ENCODE measurements at places on chromosomes 2 and 18.
A peak's percentile ranks its signal among the peaks of the same experiment; 100 is the strongest.

DNA sequence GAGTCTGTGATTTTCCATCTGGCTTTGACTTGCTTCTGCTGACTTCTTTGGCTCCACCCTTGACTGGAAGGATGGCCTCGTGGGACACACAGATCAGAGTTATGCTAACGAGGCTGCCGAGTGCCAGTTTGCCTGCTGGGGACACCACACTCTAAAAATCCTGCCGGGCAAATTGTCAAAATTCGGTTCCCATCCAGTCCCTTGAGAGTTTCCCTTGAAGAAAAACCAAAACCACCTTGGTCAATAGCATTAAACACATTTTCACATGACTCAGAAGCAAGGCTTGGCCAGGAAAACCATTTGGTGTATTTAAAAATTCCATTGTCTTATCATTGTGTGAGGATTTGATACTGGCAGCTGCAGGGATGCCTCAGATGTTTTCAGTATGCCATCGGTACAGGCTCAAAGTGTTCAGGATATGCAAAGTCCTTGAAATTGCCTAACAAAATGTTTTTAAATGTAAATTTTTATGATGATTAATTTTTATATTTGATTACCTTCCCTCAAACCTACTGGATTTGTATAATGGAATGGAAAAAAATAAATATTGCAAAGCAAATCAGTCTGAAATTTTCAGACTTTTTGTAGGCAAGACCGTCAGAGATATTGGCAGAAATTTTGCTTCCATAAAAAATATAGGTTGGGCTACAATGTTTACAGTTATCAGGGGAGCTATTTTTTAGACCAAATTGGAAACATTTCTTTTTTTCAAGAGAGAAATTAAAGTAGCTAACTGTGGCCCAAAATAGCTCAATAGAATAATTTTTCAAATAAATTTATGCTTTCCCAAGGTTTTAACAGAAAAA is 41.6 kb downstream of the KCNE4 start:
- DNase-seq: no peak

DNA sequence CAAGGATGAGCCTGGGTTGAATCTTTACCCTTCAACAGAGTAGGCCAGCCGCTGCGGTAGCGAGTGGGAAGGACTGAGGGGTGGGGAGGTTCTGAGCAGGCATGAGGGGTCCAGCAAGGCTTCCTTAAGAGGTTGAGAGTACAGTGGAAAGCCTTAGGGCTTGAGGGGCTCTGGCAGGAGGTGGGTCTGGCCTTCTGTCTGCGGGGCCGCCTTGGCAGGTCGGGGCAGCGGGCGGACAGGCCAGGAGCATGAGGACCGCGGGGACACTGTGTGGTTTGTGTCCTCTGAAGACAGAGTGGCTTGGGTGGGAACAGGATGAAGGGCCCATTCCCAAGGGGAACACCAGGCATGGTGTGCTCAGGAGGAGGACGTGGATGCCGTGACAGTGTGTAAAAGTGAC is 250.3 kb downstream of the AGAP1 start:
- no peak for DNase-seq

DNA sequence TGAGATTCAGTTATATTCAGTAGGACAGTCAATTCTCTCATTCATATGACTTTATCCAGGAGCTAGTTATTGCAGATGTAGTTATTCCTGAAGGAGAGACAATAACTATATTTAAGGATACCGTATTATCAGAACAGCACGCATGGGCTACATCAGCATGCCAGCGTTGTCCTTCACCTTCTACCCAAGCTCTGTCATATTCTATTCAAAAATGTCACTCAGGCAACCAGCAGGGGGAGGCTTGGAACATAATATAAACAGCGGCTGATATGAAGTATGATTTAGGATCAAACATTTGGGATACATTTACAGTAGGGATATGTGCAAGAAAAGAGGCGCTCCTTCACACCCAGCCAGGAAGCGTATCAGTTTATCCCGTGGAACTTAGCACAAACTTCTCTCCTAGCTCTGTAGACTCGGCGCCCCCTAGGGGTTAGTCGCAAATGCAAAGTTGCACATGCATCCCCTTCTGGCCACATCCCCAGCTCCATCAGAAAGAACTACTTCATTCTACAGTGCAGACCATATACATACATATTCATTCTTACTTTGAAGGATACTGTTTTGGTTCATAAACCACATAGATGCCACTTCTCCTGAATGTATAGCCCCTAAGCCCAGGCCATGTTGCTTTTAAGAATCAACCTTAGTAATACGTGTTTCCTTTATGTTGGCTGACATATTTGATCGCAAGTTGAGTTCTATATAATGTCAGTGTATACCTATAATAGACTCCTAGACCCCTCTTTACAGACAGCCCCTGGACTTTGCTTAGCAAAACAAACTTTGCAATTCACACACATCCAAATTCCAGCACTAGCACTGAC is 759.4 kb downstream of the ADCYAP1 start:
- peak; percentile 22 for DNase-seq

DNA sequence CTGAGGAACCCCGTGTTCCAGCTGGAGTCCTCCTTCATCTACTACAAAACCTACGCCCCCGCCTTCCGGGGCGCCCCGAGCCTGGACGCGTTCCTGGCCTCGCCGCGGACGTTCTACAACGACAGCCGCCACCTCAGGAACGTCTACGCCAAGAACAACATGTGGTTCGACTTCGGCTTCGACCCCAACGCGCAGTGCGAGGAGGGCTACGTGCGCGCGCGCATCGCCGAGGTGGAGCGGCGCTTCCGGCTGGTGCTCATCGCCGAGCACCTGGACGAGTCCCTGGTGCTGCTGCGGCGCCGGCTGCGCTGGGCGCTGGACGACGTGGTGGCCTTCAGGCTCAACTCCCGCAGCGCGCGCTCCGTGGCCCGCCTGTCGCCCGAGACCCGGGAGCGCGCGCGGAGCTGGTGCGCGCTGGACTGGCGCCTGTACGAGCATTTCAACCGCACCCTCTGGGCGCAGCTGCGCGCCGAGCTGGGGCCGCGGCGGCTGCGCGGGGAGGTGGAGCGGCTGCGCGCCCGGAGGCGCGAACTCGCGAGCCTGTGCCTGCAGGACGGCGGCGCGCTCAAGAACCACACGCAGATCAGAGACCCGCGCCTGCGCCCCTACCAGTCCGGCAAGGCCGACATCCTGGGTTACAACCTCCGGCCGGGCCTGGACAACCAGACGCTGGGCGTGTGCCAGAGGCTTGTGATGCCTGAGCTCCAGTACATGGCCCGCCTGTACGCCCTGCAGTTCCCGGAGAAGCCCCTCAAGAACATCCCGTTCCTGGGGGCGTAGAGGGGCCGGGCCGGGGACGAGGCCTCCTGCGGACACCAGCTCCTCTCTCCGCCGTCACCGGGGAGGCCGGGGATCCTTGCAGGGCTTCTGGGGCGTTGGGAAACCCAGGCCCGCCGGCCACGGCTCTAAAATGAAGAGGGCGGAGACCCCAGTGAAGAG is 5.3 kb upstream of the NEU4 start:
- DNase-seq: peak; percentile 63

GRCh38 chr2:864501-865106 is 86.0 kb upstream of the SNTG2 start:
- no peak for DNase-seq

DNA sequence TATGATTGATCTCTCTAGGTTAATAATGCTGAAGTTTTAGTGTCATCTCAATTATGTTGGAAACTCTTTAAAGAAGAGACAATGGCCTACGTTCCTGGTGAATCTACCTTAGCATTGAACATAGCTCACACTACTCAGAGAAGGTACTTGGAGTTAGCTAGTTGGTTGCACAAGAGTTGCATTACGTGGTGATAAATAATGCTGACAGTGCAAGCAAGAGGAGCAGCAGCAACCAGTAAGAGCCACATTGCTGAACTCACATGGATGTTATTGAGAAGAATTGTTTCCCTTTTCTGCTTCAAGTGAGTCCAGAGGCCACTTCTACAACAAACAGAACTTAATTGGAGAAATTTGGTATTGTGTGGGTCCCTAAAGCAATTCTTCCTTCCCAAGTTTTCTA is 737.1 kb downstream of the TDRD15 start:
- DNase-seq: no peak

DNA sequence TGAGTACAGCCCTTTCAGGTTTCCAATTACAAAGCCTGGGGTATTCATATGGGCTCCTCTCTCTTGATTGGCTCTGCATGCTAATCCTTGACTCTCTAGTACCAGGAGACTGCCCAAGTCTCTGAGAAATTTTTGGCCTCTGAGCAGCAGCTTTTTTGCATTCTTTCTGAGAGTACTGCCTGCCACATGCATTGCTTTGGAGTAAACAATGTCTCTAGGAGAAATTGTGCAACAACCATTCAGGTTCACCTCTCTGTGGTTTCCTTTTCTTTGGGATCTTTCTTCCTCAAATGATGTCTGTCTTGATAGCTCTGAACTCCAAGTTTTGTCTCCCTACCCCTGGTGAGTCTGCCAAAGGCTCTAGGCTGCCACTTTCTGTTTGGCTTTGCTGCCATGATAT is 115.8 kb upstream of the SETBP1 start:
- DNase-seq: no peak

GRCh38 chr2:110211938-110212858 is at the start of gene MTLN:
TSS of gene MTLN (minus strand) at chr2:110212547. CDS start at chr2:110212525, 22 bp downstream.
- DNase-seq: peak; percentile 81

DNA sequence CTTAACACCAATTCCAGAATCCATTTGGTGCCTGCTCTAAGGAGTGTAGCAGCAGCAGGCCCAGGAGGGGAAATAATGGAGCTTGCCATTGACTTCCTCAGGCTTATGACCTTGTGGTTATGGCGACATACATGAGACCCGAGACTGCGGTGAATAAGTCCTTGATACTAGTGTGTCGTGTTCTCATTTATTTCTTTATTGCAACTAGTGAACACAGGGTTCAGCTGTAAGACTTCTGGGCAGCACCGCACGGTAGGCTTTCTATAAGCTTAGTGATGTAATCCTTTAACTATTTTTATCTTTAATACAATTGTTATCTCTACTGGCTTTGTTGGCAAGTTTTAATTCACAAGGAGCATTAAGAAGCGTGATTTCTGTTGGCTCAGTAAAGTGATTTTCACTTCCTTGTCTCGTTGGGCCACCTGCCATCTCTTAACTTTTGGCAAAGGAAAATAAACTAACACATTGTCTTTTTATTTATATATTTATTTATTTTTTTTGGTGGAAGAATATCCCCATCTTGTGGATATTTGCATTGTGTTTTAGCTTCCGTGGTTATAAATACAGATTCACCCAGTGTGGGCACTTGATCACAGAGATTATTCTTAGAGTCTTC is 139.8 kb downstream of the LTBP1 start:
- DNase-seq: no peak

GRCh38 chr2:108304975-108305374 is 16.3 kb downstream of the SULT1C2 start:
- no peak for DNase-seq

GRCh38 chr2:236607471-236608187 is 38.0 kb downstream of the ACKR3 start:
- peak; percentile 37 for DNase-seq

DNA sequence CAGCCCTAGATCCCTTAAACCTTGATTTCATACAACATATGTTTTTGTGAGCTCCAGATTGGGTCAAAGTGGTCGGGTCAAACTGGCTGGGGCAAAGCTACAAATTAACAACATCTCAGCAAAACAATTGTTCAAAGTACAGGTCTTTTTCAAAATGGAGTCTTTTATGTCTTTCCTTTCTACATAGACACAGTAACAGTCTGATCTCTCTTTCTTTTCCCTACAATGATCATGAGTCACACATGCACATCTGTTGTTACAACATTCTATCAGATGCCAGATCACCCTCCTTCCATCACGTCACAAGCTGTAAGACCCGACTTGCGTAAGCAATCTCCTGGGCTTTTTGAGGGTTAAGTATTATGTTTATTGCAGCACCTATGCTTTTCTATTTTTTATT is 55.1 kb downstream of the RHOB start:
- DNase-seq: no peak

DNA sequence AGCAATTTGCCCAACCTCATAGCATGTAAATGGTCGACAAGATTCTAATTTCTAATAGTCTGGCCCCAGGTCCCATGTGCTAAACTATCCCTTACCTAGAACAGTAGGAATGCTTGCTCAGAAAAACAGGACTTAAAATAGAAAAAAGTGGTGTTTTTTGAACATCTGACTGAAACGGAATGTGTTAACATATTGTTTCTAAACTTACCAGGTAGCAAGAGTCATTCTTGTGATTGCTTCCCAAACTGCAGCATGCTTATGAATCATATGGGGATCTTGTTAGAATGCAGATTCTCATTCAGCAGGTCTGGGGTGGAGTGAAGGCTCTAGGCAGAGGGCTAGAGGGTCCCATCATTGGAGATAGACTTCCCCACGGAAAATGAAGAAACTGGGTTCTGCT is 5.8 kb upstream of the SLC20A1 start:
- no peak for DNase-seq

DNA sequence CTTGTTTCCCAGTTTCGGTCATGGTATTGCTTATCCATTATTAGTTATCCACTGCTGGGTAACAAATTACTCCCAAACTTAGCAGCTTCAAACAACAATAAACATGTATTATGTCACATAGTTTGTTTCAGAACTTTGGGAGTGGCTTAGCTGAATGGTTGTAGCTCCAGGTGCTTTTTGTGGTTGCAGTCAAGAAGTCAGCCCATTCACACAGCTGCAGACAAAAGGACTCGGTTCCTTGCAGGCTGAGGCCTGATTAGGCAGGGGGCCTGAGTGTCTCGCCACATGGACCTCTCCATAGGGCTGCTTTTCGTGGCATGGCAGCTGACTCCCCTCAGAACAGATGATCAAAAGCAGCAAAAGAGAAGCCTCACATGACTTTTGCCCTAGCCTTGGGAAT is 58.2 kb upstream of the ITGA4 start:
- no peak for DNase-seq

DNA sequence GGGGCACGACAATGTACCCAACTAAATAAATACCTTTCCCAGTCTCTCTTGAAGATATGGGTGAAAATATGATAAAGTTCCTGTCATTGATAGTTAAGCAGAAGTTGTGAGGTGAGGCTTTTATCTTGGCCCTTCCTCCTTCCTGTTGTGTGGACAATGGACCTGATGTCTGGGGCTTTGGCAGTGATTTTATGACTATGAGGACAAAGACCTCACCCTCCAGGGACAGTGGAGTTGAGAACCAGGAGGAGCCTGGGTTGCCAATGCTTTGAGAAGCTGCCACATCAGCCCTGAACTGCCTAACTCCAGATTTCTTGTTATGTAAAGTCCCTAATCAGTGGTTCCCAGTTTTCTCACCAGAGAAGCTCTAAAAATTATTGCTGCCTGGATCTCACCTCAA is 20.8 kb upstream of the MGAT4A start:
- DNase-seq: no peak

- no peak for DNase-seq
Measured at GRCh38 chr2:171798156-171798820, 95.8 kb downstream of the SLC25A12 start.

GRCh38 chr2:152950126-152950525 is 231.7 kb downstream of the ARL6IP6 start:
- no peak for DNase-seq
